ENCODE measurements at places on chromosomes 16 and 17. TPM values are rescaled to one million over a fixed set of nuclear protein-coding genes. Genes with fewer than 3 reads are reported as not detected.

Gene CD300LB
- total RNA-seq, result not detected

Gene KRTAP16-1
- not detected for total RNA-seq

Gene PABPN1L
- not detected for total RNA-seq

Gene RNF43
- total RNA-seq, result 0.42 TPM

Gene PPP1R27
- 2.6 TPM for total RNA-seq

Gene SLC2A4
- 5.2 TPM for total RNA-seq

Gene CCDC200
- not detected for total RNA-seq

Gene GCGR
- total RNA-seq, result 1.8 TPM

Gene KRTAP9-2
- not detected for total RNA-seq

Gene CA5A
- not detected for total RNA-seq

Gene ZNF469
- 0.87 TPM for total RNA-seq

Gene KRT14
- 8.4 TPM for total RNA-seq

Gene KRTAP9-9
- not detected for total RNA-seq

Gene ST6GALNAC1
- 2.4 TPM for total RNA-seq

Gene SLC5A10
- not detected for total RNA-seq

DNA sequence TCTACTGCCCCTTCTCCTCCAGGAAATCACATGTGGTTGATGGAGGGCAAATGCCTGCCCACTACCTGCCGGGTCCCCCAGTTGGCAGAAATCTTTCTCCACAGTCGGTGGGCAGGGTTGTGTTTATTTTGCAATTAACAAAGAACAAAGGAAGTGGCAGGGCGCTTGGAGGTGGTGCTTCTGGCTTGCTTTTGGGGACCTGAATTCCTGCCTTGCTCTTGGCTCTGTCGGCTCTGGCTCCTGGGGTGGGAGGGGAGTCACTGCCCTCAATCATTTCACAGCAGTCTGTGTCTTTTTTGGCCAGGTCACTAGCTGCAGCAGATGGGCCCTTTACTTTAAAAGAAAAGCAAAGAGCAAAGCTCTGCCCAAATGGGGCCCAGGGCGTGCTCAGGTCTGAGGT lies 69.2 kb downstream of the C16orf78 start:
- no peak for DNase-seq

GRCh38 chr16:89730610-89731234 lies 9.4 kb downstream of the ZNF276 start:
- no peak for DNase-seq

- no peak for DNase-seq
Measured at GRCh38 chr16:23227529-23227928, 45.0 kb downstream of the SCNN1G start.

DNA sequence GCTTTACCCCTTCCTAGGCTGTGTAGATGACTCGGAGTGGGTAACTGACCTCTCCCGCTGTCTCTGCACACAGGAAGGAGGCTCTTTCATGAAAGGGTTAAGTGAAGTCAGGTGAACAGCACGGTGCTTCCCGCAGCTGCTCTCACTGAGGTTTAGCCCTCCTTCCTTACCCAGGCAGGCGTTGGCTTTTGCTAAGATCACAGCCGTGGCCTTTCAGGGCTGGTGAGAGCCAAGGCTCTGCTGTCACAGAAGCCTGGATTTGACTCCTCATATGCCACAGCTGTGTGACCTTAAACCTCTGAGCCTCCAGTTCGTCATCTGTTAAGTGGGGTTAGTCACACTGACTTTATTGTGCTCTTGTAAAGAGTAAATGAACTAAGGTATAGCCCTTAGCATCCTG lies 90.9 kb upstream of the PLCG2 start:
- DNase-seq, result no peak

DNA sequence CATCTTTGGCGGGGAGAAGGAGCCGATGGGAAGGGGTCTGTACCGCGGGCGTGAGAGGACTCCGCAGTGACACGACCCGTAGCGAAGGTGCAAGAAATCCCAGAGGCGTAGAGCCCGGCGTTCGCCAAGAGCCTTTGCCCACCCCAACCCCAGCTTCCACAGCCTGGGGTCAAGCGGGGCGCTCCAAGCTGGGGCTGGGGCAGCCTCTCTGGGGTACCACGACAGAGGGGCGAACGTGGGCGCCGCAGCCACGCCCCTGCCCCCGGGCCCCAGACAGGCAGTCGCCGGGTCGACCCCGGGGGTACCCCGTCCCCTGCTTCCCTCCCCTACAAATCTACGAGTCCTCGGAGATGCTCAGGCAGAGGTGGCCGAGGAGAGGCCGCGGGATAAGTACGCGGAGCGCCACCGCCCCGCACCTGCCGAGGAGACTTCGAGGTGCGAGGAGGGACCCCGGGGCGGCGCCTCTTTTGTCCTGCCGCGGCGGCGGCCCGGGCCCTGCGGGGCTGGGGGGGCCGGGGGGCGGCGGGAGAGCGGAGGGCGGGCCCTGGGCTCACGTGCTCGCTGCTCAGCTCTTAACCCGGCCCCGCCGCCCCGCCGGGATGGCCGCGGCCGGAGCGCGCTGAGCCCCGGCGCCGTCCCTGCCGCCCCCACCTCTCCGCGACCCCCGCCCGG lies at the start of gene ADAM11:
Gene ADAM11, plus strand, starts transcription at position 575 of the 672 bp plus-strand sequence. CDS start 212 bp downstream, outside the sequence.
- DNase-seq, result no peak

- DNase-seq, result no peak
Measured at GRCh38 chr17:2442166-2442565, 41.3 kb upstream of the MNT start.

GRCh38 chr17:17122781-17123483 lies 80.7 kb downstream of the MPRIP start:
- no peak for DNase-seq

DNA sequence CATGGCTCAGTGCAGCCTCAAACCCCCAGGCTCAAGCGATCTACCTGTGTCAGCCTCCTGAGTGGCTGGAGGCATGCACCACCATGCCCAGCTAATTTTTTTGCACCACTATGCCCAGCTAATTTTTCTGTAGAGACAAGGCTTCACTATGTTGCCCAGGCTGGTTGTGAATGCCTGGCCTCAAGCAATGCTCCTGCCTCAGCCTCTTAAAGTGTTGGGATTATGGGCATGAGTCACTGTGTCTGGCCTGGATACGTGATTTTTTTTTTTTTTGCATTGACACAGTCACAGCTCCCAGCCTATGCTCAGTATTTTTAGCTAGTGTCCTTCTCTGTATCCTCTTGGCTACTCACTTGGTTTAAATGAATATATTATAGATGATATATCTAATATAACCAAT lies 377.0 kb upstream of the TNRC6C start:
- no peak for DNase-seq

GRCh38 chr16:15477802-15478201 lies 43.4 kb downstream of the BMERB1 start:
- DNase-seq, result no peak

- no peak for DNase-seq
Measured at GRCh38 chr17:76657505-76658241, 14.1 kb upstream of the ST6GALNAC1 start.

DNA sequence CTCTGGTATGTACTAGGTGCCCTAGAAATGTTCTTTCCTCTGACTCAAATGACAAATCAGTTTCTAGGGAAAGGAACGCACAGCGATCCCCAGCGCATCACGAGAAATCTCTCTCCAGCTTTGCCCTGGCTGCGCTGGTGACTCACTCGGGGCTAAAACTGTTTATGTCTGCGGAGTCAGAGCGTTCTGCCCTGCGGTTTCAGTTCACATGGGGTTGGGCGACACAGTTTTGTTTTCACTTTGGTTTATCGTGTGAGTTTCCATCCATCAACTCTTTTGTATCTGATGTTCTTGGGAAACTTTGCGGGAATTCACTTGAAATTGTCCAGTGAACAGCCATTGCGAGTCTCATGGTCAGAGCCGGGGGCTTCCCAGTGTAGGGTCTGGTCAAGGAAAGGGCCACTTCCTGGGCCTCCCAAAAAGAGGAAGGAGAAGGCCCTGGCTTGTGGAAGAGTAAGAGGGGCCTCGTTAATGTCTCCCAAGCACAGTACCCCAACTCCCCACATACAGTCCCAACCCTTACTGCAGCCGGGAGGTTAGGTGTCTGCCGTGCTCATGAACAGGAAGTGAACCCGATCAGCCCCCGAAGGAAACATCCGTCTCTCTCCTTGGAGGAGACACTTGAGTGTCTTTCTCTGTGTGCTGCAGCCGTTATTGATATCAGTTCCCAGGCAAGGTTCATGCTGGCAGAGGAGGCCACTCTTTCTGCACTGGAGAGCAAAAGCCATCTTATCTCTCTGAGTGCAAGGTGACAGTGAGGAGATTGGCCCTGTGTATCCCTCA lies 643.2 kb downstream of the WWOX start:
- DNase-seq, result no peak

- peak; percentile 48 for DNase-seq
Measured at GRCh38 chr17:1040216-1040600, 43.3 kb downstream of the TIMM22 start.

DNA sequence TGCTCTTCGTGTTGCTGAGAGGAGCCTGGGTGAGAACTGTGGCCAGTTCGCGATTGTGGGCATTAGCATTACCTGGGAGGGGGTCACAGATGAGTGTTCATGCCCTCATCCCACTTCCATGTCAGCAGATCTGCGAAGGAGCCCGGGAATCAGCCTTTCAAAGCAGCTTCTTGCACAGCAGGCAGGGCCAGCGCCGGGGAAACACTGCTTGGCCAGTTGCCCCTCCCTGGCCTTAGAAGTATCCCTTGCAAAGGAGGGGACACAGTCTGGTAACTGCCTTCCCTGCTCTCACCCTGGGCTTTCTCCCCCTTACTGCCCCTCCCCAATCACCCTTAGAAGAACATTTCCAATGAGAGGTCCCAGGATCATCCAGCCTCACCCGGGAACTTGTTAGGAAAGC lies 42.8 kb upstream of the FOXF1 start:
- DNase-seq, result no peak

DNA sequence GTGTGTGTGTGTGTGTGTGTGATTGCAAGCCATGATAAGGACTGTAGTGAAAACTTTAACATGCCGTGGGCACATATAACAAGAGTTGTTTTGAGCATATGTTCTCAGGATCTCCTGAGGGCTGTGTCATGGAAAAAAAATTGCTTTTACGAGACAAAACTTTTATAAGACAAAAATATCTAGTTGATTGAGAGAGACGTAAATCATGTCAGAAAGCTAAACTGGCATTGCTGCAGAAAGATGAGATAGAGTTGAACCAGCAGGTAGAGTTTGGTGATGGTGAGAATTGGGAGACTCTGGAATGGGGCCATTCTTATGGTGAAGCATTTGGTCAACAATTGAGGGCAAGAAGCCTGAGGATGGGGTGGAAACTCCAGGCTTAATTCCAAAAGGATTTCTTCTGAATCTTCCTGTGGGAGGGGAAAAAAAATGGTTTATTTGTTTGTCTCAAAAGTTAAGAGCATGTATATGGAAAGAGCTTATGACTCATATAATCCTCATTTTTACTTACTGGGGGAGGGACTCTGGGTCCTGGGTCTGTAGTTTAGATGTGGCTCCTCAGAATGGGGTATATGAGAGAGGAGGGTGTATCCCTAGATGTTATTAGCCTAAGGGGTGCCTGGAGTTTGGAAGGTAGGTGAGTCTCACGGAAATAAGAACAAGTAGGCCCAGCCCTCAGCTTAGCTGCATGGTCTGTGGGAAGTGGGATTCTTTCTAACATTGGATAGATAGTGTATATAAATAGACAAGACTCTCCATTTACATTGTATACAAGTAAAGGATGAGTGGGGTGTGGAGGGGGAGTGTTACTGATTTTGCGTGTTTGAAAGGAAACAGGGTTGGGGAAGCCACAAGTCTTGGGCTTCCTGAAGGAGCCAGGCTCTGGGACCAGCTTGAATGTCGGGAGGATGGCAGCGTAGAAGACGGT lies 7.1 kb downstream of the MINK1 start:
- no peak for DNase-seq

GRCh38 chr16:85448557-85449190 lies 164.4 kb upstream of the GSE1 start:
- no peak for DNase-seq

- no peak for DNase-seq
Measured at GRCh38 chr17:7056386-7056785, 12.5 kb upstream of the SLC16A11 start.

DNA sequence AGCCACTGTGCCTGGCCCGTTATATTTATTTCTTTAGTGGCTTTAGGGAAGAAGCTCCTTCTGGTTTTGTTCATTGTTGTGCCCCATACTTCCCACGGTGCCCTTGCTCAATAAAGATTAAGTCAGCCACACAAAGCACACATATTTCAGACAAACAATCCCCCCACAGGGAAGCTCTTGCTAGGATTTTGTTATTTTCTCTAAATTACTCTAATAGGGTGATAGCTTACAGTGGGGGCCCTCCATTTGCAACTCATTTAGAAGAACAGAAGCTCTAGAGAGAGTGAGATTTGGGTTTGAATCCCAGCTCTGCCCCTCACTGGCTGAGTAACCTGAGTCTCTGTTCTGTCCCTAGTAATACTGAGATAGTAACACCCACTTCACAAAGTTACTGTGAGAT lies 499.9 kb downstream of the GRIN2A start:
- no peak for DNase-seq

DNA sequence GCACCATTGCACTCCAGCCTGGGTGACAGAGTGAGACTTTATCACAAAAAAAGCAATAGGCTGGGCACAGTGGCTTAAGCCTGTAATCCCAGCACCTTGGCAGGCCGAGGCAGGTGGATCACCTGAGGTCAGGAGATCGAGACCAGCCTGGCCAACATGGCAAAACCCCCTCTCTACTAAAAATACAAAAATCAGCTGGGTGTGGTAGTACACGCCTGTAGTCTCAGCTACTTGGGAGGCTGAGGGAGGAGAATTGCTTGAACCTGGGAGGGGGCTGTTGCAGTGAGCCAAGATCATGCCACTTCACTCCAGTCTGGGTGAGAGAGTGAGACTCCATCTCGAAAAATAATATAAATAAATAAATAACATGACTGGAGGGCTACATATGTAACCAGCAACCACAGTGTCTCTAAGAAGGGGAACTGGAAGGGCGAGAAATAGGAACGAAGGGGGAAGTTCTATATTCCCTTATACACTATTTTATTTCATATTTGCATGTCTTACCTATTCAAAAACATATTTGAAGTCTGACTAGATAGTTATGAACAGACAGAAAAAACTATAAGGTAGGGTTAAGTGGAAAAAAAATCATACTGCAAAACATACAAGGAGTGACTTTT lies 25.9 kb downstream of the MYH11 start:
- no peak for DNase-seq

DNA sequence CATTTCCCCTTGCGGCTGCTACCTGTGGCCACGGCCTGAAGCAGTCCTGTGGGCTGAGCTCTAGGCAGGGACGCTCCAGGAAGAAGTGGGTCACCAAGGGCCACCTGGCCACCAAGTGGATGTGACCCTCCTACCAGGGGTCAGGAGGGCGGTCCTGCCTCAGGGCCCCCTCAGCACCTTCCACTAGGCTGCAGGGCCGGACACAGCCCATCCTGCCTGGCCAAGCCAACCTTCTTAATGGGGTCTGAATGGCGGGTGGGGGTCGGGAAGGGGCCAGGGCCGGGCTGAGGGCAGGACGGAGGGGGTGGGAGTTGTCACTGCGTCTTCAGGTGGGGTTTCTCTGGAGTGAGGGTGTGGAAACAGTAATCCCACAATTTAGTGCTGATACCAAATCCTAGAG lies 13.2 kb upstream of the MLKL start:
- DNase-seq, result no peak

Data from tibial nerve (tissue), 4 donors.